ENCODE measurements at places on chromosomes 7 and 10.

DNA sequence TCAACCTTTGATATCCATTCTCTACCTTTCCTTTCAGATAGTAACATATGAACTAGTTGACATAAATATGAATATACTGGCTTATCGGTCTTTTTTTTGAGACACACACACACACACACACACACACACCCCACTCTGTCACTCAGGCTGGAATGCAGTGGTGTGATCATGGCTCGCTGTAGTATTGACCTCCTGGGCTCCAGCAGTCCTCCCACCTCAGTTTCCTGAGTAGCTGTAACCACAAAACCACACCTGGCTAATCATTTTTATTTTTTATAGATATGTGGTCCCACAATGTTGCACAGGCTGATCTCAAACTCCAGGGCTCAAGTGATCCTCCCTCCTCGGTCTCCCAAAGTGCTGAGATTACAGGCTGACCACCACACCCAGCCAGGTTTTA is 14.2 kb upstream of the NT5C3A start:
- no peak for DNase-seq

- no peak for DNase-seq
These were observed 427.1 kb downstream of the TCERG1L start for GRCh38 chr10:130884456-130884855.

- peak; percentile 79 for DNase-seq
These were observed 593 bp downstream of the CDK13 start for GRCh38 chr7:39950473-39951225.

- DNase-seq: no peak
These were observed 308.0 kb downstream of the EXOC4 start for GRCh38 chr7:133560900-133561299.

DNA sequence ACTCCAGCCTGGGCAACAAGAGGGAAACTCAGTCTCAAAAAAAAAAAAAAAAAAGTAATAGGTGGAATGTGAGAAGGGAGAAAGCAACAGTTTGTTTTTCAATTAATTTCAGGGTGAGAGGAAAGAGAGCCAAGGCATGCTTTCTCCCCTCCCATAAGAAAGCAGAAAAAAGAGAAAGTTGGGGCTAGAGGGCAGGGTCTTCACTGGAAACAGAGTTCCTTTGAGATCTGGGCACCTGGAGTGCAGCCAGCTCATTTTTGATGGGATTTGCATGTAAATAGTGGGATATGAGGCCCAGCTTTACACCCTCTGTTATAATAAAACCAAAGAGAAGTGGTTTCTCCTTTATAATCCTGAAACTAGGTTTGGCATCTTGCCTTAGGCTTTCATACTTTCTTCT is 13.8 kb upstream of the STOX1 start:
- DNase-seq: no peak

DNA sequence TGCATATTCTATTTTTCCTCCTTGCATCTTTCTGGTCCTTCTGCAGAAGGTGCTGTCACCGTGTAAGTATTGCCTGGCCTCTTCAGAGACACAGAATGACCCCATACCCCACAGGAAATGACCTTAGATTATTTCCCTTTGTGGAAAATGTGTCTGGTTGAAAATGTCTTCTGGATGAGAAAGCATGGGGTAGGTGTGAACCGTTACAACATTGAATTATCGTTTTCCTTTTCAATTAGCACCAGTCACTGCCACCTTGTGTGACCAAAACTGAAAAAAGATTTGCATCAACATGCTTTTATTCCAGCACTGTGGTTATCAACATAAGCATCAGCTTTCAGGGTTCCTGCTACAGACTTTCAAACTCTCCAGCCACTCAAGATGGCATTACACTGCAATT is 58.0 kb upstream of the CELF2 start:
- no peak for DNase-seq

DNA sequence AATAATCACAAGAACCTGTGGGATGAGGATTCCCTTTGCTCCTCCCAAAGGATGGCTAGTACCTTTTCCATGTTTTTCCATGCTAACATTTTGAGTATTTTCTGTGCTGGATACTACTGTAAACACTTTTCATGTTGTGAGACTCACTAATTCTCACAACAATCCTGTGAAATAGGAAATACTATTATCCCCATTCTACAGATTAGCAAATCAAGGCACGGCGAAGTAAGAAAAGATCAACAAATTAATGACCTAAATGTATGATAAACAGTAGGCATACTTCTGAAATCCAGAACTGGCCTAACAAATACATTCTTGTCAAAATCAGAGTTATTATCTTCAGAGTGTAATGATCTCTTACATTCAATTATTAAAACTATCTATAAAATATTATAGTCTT is 69.3 kb downstream of the ENO4 start:
- DNase-seq: no peak
